Activated CD4-positive, alpha-beta T cell treated with anti-CD3 and anti-CD28 coated beads, Interleukin-2, amount 50 U/mL, for 48 hours (primary cell): ENCODE measurements at places on chromosomes 2 and 18.

DNA sequence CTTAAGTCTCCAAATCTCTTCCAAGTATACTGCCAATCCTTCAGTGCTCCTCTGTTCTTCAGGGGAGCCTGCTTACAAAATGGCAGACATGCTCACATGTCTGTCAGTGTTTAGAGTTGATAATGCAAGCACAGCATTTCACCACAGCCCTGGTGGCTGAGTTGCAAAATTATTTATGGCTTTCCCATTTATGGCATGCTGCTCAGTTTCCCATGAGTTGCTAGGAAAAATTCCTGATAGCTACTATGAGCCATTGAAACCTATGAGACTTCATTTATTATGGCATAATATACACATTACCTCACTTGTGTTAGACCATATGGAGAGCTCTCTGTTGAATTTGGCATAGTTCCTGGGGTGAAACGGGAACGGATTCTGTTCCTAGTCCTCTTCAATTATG is 448.7 kb upstream of the TCF4 start:
- DNase-seq = no peak

DNA sequence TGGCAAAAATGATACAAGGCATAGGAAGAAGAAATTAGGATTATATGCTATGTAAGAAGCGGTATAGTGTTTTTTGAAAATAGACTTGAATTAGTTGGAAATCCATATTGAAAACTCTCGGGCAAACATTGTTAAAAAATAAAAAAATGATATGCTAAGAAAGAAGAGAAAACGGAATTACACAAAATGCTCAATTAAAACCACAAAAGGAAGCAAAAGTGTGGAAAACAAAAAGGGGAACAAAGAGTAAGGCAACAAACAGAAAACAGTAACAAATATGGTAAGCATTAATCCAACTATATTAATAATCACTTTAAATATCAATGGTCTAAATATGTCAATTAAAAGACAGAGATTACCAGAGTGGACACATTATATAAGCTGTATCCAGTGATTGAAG is 58.4 kb downstream of the TXNL1 start:
- no peak for DNase-seq

GRCh38 chr2:145503511-145503910 is 983.6 kb upstream of the ZEB2 start:
- no peak for DNase-seq

- DNase-seq = no peak
Observed at GRCh38 chr2:150051004-150051403, 436.5 kb downstream of the RND3 start.

DNA sequence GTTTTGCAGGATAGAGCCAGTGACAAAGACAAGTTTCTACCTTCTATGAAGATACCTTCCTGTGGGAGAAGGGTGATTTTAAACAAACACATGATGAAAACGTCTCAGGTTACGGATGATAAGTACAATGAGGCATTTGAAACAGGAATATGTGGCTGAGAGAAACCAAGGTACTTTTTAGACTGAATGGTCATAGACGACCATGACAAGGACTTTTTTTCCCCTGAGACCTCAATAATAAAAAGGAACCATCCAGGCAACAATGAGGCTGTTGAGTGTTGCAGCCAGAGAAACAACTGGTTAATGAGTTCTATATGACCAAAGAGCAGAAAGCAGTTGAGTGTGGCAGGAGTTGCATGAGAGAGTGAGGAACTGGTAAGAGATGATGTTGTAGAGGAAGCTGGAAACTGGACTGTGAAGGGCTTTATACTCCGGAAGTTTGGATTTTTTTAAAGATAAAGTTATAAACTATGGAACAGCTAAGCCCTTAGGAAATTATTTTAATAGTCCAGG is 306.1 kb upstream of the CYRIA start:
- no peak for DNase-seq

DNA sequence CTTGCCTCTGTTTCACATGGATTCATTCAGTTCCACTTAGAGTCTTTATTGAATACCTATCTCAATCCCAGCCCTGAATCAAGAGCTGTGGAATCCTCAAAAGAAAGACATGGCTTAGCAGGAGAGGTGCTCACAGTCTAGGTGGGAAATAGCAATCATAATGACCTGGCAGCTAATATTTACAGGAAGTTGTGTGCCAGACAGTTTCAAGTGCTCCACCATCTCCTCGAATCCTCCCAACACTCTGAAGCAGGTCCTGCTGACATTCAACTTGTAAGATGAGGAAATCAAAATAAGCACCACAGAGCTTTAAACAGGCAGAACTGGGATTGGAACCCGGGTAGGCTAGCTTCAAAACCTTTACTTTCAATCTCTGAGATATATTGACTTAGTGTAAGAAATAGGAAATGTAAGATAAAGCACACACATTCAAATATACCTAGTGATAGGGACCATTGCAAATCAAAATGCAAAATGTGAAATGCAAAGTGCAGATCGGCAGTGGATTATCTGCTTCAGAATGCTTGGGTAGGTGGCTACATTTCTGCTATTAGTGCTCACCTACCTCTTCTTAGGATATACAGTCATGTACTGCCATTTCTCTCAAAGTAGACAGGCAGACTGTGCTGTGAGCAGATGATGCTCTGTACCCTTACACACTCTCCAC is 182.0 kb downstream of the PRKCE start:
- DNase-seq = no peak

DNA sequence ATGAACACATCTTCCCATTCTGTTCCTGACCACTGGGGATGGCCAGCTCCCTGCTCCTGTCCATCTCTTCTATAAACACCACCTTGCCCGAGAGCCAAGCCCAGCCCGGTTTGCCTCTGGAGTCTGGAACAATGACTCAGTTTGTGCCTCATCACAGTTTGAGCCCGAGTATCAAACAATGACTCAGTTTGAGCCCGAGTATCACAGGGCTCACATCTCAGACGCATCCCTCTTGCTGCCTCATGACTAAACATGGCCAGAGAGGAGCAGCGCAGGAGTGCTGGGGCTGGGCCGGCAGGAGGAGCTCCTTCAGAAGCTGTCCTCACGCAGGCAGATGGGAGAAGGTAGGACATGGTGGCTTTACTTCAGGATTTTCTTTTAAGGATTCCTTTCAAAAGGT is 68.7 kb downstream of the PXDN start:
- DNase-seq = no peak

DNA sequence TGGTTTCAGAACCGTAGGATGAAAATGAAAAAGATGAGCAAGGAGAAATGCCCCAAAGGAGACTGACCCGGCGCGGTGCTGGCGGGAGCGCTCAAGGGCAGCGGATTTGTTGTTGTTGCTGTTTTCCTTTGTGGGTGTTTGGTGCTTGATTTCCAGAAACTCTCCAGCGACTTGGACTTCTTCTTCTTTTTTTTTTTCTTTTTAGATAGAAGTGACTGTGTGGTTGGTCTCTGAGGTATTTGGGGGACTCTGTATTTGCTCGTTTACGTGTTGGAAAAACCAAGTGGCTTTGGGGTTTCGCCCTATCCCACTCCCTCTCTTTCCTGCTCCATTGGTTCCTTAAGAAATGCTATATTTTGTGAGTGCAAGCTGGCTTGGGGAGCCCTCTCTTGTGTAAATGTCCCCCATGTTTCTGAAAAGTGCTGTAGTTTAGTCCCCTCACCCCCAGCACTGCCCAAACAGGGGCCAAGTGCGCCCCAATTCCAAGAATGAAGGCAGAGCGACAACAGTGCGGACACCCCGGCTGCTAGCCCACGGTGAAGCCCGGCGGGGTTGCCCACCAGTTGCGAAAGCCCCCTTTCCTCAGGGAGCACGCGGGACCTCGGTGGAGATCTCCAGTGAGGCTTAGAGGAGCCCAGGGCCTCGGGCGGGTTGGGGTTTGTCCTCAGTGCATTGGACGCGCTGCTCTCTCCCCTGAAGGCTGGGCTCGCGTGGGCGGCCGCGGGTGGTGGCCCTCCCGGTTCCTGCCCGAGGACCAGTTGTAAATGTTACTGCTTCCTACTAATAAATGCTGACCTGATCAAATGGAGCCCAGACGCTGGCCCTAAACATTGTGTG is 1.8 kb downstream of the HOXD9 start:
- DNase-seq = no peak

GRCh38 chr2:232228332-232228731 is 150.2 kb upstream of the ALPP start:
- no peak for DNase-seq

DNA sequence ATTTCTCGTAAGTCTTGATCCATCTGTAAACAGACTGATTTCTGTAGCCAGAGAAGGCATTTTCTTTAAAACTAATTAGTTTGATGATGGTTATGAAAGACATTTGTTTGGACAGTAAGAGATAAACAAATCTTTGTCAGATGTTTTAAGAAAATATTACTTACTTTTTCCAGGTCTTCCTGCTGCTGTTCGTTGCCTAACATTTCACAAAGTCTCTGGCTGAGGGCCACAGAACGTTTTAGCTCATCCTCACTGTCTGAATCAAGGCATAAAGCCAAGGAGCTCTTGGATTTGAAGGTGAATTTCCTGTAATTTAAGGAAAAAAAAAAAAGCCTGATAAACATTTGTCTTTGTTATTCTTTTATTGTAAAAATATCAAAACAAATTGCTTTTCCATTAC is 57.8 kb downstream of the VIL1 start:
- DNase-seq = no peak

GRCh38 chr2:235939471-235939870 is 228.7 kb downstream of the GBX2 start:
- no peak for DNase-seq
